Stimulated activated CD4-positive, alpha-beta T cell treated with anti-CD3 and anti-CD28 coated beads, Interleukin-1b, Interleukin-23, amount 100 ng/mL, for 48 hours (primary cell): ENCODE measurements at places on chromosomes 11 and 22.

- DNase-seq = no peak
Observed at GRCh38 chr22:44018594-44018993, 5.5 kb upstream of the PARVB start.

DNA sequence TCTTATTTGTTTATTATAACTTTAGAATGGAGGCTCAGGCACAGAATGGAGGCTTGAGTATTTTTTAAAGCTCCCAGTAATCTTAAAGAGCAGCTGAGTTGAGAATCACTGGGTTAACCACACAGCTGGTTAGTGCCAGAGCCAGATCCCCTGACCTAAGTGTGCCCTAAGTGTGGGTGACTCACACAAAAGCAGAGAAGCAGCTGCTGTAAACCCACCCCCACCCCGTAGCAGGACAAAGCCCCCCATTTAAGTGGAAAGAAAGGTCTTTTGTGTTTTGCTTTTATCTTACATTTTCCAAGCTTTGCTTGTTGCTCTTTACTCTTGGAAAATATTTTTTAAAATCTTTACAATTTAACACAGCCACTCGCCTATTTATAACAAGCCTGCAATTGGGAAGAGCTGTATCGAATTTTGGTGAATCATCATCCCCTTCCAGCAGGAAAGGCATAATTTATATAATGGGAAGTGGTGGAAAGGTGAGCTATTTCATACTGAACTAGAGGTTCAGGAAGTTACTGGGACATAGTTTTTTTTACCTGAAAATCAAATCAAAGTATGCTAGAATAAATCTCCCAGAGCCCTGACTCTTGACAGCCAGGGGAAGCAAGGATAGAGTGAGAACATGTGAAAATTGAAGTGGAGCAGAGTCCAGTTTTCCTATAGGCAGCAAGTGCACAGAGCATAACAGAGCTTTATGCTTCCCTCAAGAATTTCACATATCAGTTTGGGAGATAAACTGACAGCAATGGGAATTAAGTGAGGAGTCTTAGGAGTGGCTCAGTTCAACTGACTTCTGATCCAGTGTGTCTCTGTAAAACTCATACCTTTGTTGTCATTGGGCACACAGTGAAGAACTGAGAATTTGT is 405.7 kb downstream of the AASDHPPT start:
- no peak for DNase-seq

- no peak for DNase-seq
Observed at GRCh38 chr11:90447618-90448017, 224.8 kb upstream of the CHORDC1 start.

GRCh38 chr11:46984987-46985386 is 48.4 kb downstream of the CSTPP1 start:
- no peak for DNase-seq

DNA sequence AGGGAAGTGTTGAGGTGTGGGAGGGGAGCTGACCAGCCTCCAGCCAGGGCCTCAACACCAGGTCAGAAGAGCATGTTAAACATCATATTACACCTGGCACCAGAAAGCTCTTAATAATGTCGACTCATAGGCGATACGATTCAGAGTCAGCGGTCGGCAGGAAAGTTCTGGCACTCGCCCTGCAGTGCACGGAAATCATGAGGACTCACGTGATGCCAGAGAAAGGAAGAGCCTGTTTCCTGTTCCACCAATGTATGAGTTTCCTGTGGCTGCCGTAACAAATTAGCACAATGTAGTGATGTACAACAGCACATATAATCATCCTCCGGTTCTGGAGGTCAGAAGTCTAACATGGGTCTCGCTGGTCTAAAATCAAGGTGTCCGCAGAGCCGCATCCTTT is 198.8 kb downstream of the BARX2 start:
- DNase-seq = no peak

- DNase-seq = peak; percentile 41
Observed at GRCh38 chr22:39343259-39344045, 6.3 kb upstream of the SYNGR1 start.

DNA sequence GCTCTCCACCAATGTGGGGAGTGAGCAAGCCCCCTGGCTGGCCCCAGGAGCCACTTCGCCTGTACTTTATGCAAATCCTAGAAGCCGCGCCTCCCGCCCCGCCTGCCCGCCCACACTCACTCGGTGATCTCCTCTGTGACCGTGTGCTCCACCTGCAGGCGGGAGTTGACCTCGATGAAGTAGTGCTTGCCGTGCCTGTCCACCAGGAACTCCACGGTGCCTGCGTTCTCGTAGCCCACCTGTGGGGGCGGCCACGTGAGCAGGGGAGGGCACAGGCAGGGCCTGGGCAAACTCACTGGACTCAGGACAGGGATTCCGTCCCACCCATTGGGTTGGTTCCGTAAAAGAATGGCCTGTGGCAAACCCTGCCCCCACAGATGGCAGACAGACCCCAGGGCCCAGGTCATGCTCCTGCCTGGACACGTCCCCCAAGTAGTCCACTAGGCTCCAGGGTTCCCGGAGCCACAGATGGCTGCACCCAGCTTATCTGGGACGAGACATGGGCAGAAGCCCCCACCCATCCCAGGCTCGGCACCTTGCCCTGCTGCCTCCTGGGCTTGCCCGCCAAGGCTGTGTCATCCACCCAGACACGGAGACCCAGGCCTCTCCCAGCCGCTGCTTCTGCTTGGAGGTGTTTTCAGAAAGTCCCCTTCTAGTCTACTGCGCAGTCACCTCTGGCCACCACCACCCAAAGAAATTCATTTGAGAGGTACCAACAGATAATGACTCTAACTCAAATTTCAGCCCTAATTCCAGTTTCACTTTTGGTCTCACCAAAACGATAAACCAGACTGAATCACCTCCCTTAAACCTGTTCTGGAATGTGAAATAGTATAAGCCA is 12.1 kb downstream of the LRFN4 start:
- peak; percentile 85 for DNase-seq

- no peak for DNase-seq
Observed at GRCh38 chr22:38271927-38272372, 860 bp downstream of the TMEM184B start.

- DNase-seq = no peak
Observed at GRCh38 chr11:34865261-34865660, 50.9 kb downstream of the APIP start.

- no peak for DNase-seq
Observed at GRCh38 chr22:29503811-29504372, 23.9 kb downstream of the NEFH start.

DNA sequence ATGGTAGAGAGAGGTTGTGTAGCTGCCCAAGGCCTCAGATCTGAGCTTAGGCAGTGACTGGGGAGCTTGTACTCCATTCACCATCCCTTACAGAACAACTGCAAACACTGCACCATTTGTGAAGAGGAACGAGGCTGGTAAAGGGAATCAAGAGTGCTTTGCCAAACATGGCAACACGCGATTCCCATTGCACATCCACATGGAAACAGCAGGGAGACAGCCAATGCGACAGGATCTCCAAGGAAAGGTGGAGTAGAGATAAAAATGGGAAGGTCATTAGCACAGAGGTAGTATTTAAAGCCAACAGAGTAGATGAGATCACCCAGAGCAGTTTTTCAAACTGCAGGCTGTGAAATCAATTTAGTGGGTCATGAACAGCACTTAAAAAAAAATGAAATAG is 42.0 kb downstream of the TCF20 start:
- DNase-seq = no peak

DNA sequence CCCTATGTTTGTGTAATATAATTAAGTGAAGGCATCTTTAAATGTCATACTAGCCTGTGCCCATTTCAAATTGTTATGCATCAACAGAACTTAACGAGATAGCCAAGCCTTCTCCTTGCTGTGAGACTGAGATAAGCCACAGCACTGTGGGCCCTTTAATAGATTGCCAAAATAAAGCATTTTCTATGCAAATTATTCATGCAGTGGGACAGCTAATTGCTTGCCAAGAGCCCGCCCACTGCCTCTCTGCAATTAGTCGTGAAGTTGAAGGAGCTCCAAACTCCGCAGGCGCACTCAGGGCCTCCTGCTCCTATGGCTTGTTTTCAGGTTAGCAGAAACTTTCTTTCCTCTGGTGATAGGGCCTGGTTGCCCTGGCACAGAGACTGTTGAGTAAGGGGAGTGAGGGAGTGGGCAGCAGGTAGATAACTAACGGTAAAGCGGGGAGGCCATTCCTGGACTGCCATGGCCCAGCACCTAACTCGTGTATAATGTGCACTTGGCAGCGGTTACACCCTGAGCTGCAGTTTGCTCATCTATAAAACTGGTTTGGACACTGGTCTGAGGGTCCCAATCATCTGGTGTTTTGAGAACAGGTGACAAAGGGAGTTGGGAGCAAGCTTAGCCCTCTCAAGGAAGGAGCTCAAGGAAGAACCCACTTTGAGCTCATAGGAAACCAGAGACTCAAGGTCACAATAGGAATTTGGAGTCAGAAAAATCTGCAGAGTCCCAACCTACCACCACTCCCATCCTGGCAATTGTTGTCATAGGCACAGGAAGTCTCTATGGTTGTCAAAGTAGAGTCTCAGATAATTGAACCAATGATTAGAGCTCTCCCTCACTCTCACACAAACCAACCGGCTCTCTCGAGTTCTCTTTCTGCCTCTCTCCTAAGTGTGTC is 33.9 kb upstream of the RIC3 start:
- DNase-seq = no peak

GRCh38 chr11:125128450-125128849 is 17.0 kb upstream of the TMEM218 start:
- no peak for DNase-seq

DNA sequence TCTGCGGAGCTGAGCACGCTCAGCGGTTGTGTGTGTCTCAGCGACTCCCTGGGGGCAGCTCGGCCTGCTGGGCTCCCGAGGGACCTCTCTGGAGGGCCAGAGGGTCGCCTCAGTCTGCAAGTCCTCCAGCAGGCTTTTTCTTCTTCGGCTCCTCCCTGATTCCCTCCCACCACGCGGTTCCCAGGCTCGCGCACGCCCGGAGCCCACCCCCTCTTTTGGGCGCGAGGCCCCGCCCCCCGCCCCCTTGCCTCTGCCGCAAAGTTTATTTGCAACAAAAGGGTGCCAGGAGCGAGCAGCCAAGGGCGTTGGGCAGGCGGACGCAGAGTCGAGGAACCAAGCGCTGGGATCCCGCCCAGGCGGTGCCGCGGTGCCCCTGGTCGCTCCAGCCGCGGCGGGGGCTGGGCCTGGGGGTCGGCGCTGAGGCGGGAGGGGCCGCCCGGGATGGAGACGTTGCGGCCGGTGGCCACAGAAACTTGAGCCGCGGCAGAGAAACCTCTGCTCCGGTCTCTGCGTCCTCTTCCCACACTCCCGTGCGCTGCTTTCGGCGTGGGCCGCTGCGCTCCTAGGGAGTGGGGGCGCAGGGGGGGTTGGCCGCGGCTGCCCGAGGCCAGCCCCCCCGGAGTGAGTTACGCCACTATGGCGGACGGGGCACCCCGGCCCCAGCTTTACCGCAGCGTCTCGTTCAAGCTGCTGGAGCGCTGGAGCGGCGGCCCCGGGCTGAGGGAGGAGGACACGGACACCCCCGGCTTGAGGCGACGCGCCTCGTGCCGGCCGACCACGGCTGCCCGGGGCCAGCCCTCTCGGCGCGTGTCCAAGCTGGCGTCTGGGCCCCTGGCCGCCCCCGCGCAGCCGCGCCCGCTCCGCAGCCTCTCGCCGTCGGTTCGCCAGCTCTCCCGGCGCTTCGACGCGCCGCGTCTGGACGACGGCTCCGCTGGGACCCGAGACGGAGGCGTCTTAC is at the start of gene ARHGEF17:
Gene ARHGEF17 (plus strand): TSS at position 274 of the 958 bp plus-strand sequence. CDS start 363 bp downstream, at position 637.
- DNase-seq = peak; percentile 21

DNA sequence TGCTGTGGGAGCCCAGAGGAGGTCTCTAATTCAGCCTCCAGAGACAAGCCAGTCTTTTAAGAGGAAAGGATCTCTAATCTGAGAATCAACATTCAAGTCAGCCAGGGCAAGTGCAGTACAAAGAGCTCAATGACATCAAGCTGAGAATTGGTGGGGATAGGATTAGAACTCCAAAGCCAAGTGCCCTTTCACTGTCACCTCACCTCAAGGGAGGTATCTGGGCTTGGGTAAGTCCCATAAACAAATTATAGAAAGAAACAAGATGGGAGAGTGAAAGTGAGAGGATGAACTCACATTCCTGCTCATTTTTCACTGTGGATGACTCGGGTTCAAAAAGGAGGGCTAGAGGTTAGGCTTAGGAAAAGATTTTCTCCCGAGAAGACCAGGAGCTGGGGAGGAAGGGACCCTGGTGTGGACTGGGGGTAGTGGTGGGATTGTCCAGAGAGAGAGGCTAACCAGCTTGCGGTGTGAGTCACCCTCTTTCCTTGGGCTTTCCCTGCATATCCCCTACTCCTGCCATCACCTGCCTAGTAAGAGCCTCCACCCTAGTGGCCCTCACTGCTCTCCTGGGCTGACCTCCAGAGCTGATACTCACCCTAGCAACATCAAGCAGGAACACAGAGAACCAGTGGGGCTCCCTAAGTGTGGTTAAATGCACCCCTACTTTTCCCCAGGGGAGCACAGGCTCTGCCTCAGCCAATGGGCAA is 70.4 kb downstream of the RRM1 start:
- DNase-seq = no peak

- no peak for DNase-seq
Observed at GRCh38 chr22:26743149-26743548, 85.8 kb downstream of the MIAT start.

GRCh38 chr11:111391328-111392124 is 12.5 kb upstream of the POU2AF1 start:
- no peak for DNase-seq

DNA sequence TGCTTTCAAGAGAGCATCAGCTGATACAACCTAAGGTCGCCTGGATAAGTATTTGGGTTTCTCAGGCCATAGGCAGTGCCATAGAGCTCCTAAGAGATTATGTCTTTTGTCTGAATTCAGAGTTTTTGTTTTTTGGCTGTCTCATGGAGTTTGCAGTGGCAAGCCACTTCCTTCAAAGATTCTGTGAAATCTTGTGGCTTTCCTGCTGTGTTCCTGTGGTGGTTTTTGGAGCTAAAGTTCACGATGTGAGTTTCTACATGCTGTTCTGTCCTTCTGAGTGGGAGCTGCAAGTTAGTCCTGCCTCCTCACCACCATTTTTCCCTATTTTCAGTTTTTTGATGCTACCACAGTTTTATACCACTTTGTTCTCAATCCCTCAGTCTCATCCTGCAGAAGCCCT is 111.4 kb downstream of the COMMD9 start:
- no peak for DNase-seq

DNA sequence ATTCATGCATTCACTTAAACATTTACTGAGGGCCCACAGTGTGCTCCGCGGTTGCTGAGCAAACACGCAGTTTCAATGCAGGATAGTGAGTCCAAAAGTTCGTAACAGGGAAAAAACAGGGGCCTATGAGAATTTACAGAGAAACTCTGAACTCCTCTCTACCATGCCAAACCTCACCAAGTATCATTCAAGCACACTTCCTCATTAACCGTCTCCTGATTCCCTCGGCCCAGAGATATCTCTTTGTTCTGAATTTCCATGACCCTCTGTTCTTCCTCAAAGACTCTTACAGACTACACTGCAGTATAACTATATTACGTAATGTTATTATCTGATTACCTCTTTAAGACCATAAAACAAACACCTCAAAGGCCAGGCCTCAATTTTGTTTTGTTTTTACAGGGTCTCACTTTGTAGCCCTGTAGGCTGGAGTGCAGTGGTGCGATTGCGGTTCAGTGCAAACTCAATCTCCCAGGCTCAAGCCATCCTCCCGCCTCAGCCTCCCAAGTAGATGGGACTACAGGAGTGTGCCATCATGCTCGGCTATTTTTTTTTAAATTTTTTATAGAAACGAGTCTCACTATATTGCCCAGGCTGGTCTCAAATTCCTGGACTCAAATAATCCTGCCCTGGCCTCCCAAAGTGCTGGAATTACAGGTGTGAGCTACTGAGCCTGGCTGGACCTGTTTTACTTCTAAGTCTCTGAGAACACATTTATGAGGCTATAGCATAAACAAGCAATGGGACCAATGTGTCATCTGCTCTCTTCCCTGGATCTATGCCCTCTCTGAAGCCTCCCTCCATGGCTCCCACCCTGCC is 3.6 kb downstream of the HPS4 start:
- DNase-seq = no peak

GRCh38 chr11:27280140-27280539 is 82.9 kb downstream of the CCDC34 start:
- DNase-seq = no peak
